ENCODE measurements at places on chromosomes 7 and 10.
A peak's percentile ranks its signal among the peaks of the same experiment; 100 is the strongest.

GRCh38 chr10:4069491-4069890, 284.5 kb upstream of the KLF6 start:
- peak; percentile 34 for DNase-seq

- no peak for DNase-seq
Observed at GRCh38 chr7:24133691-24134090, 150.3 kb upstream of the NPY start.

- DNase-seq, result no peak
Observed at GRCh38 chr10:95635319-95635733, 21.2 kb downstream of the ALDH18A1 start.

DNA sequence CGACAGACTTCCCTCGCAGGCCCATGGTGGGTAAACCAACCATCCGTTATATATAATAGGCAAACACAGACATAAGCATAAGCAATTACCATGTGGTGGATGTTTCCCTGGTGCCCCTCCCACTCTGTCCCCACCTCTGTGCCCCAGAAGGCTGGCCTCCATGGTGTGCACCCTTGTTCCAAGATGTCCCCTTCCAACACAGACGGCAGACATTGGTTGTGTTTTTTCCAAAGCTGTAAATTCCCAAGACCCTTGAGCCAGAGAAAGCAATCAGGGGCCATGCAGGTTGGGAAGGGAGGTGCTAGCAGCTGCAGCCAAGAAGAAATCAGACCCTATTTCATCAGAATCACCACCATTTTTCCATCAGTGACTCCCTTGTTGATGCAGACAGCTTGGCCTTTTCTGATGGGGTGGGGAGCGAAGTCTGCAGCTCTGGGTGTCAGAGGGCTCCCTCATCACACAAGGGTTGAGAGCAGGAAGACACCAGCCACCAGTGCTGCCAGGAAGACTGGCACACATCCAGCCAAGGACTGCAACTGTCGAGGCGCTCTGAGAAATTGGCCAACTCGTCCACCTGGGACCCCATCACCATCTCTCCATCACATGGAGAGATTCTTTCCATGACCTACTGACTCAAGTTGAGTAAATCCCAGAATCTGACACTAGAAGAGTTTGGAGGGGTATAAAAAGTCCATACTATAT, 86.8 kb upstream of the CHST15 start:
- DNase-seq, result no peak

DNA sequence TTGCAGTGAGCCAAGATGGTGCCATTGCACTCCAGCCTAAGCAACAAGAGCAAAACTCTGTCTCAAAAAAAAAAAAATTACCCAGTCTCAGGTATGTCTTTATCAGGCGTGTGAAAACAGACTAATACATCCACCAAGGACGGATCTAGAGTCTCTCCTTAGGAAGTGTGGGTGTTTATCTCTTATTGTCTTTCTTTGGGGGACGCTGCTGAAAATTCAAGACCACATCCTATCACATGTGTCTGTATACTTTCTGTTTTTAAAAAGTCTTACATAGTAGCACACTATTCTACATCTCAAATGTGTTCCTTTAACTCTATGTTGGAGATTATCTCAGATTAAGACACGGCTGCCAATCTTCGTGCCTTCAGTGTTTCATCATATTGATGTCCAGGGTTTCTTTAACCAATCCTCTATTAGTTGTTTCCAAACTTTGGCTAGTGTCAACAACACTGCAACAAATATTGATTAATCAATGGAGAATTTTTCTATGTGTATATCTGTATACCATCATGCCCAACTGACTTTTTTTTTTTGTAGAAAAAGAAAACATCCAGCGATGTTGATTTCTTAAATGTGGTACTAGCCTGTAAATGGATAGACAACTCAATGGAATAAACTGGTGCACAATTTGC, 92.3 kb upstream of the KDM7A start:
- DNase-seq, result no peak

- no peak for DNase-seq
Observed at GRCh38 chr10:18202680-18203460, 62.6 kb downstream of the CACNB2 start.

DNA sequence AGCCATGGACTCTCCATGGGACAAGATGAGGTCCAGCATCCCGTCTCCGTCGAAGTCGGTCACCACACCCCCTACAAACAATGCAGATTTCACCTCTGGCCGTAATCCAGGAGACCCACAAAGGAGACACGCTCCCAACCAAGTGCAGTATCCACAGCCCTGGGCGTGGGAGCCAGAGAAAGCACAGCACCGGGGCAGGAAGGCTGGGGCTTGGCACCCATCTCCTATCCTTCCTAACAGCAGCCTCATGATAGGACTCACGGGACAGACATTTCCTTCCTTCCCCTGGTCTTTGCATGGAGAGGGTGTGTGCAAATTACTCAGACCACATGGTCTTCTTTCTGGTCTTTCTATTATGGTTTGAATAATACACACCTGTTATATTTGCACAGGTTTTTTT, 46.3 kb downstream of the GOLGA7B start:
- DNase-seq, result no peak

GRCh38 chr10:110200503-110200902, 6.9 kb upstream of the MXI1 start:
- DNase-seq, result no peak

DNA sequence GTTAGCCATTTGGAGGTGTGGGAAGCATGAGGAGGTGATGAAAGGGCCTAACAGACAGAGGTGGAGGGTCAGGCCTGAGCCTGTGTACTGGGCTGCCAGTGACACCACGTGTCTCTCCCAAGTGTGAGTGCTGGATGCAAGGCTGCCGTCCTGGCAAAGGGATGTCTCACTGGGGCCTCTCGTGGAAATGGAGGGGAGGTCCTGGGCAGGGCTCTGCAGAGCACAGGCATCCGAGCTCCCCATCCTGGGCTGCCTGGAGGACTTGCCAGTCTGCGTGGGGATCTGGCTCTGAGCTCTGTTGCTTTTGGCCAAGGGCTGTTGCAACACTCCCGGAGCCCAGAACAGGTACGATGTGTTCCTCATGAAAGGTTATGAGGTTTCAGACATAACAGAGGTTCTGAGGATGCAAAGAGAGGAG, 77.3 kb downstream of the GRK5 start:
- DNase-seq, result no peak

GRCh38 chr7:71718563-71718962, 586.6 kb downstream of the GALNT17 start:
- DNase-seq, result no peak

- no peak for DNase-seq
Observed at GRCh38 chr7:141652691-141653090, 49.3 kb downstream of the DENND11 start.

- no peak for DNase-seq
Observed at GRCh38 chr7:153193144-153193595, 433.6 kb downstream of the ACTR3B start.

DNA sequence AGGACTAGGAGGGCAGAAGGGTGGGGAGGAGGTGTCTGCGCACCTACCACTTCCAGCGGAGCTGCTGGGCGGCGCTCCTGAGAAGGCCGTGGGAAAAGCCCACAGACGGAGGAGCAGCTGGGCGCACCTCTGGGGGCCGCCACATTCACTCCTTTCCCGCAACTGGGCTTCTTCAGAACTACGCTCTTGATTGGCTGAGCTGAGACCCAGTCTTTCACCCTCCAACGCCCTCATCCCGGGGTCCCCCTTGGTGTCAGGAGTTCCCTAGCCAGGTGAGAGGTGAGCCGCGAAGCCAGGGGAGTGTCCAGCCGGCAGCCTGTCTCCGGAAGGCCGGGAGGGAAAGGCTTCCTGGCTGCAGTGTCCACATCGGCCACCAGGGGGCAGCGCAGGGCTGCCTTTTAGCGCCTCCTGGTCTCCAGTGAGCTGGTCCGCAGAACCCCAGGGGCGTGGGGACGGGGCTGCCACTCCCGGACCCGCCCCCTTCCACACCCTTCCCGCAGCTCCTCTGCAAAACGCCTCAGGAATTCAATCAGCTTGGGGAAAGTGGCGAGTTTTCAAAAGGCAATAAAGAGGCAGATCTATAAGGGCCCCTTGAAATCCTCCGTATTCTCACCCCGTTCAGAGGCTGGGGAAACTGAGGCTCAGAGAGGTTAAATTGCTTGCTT, 98.8 kb downstream of the CHST15 start:
- peak; percentile 85 for DNase-seq

- DNase-seq, result no peak
Observed at GRCh38 chr7:152924238-152924637, 164.7 kb downstream of the ACTR3B start.

GRCh38 chr7:157497744-157498651, 161.2 kb downstream of the DNAJB6 start:
- DNase-seq, result no peak

DNA sequence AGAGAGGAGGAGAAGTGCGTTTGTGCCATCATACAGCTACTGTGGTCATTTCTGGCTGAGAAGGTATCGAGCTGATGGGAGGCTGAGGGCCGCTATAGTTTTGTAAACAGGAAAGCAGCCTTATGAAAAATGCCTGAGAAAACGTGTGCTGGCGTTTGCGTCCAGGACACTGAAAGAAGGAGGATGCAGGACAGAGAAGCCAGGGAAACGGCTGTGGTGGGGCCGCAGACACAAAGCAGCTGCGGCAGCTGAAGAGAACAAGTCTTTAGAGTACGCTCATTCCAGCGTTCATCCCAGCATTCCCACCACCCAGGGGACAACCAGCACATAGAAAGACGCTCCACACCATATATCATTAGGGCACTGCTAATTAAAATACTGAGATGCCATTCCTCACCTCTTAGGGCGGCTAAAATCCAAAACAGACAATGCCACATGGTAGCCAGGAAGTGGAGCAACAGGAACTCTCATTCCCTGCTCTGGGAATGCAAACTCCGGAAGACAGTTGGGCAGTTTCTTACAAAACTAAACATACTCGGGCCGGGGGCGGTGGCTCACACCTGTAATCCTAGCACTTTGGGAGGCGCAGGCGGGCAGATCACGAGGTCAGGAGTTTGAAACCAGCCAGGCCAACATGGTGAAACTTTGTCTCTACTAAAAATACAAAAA, 18.4 kb downstream of the GNA12 start:
- no peak for DNase-seq

GRCh38 chr7:70383066-70383782, 748.7 kb upstream of the GALNT17 start:
- no peak for DNase-seq

- DNase-seq, result no peak
Observed at GRCh38 chr7:96727534-96728088, 18.0 kb upstream of the SEM1 start.

DNA sequence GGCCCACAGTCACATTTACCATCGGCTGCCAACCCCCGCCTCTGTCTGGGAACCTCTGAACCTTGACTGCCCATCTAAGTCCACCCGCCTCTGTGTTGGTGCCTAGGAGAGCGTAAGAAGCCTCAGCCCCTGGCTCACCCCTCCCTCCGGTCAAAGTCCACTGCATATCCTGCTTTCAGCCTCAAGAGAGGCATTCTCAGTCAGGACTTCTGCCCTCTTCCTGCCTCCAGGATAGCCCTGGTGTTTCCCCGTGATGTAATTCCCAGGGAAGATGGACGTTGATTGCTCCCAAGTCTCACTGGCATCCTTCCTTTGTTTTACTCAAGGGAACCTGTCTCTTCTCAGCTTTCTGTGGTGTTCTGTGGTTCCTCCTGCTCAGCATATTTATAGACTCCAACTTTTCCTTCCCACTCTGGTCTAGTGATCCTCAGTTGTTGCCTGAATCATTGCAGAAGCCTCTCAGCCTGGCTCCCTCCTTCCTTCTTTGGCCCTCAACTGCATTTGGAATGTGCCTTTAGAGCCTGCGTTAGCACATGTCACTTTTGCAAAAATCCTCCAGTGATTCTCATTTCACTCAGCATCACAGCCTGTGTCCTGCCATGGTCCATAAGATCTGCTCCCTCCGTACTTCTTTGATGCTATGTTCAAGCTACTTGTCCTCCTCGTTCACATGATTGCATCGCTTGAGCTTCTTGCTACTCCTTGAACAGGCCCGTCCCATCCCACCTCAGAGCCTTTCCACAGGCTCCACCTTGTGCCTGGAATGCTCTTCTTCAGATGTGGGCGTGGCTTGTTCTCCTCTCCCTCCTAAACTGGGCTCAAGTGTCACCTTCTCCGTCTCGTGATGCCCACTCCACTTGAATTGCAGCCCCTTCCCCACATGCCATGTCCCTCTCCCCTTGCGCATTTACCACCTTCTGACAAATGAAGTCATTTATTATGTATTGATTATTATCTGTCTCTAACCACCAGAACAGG, 124.2 kb downstream of the PLPP4 start:
- DNase-seq, result no peak

GRCh38 chr7:36711256-36711655, 13.0 kb downstream of the AOAH start:
- DNase-seq, result no peak

DNA sequence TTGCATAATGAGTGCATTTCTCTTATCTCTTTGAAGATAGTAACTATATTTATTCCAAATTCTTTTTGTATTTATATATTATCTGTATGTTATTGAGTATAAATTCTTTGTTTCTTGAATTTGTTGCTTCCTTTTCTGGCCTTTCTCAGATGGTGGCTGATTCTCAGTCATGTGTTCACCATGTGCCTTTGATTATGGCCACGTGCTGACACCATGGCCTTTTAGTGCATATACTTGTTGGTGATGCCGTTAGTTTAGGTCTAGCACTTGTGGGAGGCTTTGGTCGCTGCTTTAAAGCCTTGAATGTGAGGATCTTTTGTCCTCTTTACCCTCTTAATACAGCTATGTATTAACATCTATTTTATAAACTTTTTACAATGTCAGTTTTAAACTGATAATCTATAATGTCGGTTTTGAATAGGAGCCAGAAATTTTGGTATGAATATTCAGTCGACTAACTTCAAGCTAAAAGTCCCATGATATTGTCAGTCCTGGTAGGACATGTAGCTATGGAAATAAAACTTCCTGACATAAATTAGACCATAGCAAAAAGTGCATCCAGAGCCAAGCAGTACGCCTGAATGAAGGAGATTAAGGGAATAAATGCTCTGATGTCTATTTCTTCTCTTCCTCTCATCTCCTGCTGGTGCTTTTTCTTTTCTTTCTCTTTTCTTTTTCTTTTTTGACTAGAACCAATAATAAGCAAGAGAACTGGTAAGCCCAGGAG, 130.3 kb downstream of the GNAI1 start:
- DNase-seq, result no peak

GRCh38 chr10:131850383-131850870, 50.4 kb upstream of the PPP2R2D start:
- peak; percentile 44 for DNase-seq

DNA sequence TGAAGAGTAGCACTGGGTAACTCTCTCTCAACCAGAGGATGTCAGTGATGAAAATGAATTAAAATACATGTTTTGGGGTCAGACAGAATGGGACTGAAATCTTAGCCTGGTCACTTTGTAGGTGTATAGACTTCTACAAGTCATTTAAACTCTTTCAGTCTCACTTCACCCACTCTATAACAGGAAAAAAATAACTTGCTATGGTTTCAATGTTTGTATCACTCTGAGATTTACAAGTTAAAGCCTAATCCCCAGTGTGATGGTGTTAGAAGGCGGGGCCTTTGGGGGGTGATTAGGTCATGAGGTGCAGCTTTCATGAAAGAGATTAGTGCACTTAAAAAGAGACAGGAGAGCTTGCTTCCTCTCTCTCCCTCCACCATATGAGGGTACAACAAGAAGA, 134.8 kb downstream of the INHBA start:
- DNase-seq, result no peak

DNA sequence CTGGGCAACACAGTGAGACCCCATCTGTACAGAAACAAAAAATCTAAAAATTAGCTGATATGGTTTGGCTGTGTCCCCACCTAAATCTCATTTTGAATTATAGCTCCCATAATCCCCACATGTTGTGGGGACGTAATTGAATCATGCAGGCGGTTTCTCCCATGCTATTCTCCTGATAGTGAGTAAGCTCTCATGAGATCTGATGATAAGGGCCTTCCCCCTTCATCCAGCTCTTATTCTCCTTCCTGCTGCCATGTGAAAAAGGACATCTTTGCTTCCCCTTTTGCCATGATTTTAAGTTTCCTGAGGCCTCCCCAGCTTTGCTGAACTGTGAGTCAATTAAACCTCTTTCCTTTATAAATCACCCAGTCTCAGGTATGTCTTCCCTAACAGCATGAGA, 136.5 kb downstream of the SFMBT2 start:
- no peak for DNase-seq

Measured in HT1080 (cell line).